ENCODE measurements at places on chromosomes 12 and 14.
A peak's percentile ranks its signal among the peaks of the same experiment; 100 is the strongest.

GRCh38 chr12:42916143-42916542, 326.6 kb upstream of the PRICKLE1 start:
- no peak for DNase-seq

GRCh38 chr12:120376934-120377572, 8.1 kb upstream of the MSI1 start:
- no peak for DNase-seq

DNA sequence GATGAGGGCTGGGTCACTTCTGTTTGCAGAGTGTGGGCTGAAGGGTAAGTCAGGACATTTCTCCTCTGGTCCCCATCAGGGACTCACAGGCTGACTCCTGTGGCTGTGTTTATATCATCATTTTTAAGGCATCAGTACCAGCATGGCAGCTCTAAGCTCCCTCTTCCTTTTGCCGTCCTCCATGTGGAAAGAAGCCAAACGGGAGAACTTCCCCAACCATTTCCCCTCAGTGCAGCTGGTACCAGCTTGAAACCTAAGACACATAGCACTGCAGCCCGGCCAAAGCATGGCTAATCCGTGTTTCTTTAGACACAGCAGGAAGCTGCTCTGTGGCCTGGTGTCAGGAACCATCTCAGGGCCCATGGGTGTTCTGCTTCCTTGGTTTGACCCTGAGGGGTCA, 31.9 kb upstream of the ATP2A2 start:
- DNase-seq = no peak

DNA sequence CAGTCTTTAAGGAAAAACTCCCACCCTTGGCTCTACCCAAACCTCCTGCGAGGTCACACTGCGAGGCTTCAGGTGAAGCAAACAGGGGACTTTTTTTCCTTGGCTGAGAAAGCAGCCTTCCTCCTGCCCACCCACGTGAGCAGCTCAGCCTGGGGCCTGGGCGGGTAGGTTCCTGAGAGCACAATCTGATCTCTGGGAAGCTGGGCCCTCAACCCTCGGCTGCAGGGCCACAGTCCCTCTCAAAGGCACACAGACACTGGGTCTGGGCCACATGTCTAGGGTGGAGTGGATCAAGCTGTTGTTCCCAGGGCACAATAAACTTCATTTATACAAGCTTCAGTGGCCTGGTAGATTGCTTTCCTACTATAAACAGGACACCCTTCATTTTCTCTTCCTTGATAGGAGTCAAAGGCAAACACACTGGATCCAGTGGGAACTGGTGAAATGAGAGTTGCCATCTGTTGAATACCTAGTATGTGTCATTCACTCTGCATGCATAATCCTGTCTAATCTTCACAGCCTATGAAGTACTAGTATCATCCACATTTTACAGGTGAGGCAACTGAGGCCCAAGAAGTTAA, 41.3 kb upstream of the PNMA1 start:
- no peak for DNase-seq

DNA sequence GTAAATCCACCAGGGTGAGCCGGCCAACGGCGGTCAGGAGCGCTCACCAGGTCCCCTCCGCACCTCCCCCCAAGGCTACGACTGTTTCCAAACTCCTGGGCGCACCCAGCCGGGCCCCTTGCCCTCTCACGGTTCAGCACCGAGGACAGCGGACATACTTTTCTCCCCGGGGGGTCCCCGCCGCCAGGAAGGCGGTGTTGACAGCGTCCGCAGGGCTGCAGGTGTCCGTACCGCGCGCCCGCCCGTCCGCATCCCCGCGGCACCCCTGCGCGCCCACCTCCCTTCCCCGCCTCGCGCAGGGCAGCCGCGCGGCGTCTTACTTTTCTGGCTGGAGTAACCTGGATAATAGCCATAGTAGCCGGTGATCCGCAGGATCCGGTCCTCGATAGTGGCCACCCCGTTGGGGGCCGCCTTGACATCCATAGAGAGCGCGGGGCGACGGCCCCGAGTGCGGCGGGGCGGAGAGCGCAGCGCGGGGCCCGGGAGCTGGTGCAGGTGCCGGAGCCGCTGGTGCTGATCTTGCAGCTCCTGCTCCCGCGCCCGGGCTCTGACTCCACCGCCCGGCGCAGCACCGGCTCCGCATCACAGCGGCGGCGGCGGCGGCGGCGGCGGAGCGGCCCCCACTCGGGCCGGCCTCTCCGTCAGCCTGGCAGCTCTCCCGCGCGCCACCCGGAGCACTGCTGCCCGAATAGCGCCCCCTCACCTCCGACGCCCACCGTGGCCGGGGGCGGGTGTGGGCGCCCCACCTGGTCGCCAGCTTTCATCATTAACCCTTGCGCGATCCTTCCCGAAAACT, at the start of gene SLC35F4:
TSS of gene SLC35F4 (minus strand) at position 690 of the 796 bp plus-strand sequence.
- peak; percentile 38 for DNase-seq

DNA sequence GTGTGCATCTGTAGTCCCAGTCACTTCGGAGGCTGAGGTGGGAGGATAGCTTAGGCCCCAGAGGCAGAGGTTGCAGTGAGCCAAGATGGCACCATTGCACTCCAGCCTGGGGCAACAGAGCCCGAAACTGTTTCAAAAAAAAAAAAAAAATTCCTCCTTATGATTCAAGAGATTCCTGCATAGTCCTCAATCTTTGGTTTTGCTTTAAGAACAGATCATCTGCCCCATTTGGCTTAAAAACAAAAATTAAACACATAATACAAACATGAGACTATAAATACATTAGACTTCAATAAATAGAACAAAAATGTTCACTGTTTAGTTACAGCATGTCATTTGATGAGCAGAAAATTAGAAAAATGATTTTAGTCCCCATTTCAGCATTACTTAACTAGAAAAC, 131.2 kb downstream of the PAWR start:
- DNase-seq = no peak

DNA sequence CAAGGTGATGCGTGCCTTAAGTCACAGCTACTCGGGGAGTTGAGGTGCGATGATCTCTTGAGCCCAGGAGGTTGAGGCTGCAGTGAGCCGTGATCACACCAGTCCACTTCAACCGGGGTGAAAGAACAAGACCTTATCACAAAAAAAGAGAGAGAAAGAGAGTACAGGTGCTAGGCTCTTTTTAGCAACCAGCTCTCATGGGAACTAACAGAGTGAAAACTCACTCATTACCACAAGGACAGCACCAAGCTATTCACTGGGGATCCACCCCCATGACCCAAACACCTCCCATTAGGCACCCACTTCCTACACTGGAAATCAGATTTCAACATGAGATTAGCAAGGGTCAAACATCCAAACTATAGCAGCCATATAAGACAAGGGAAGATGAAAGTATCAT, 164.2 kb downstream of the NDUFA12 start:
- no peak for DNase-seq

- peak; percentile 97 for DNase-seq
These were observed at the start of gene KDM5A for GRCh38 chr12:389142-390096. KDM5A (minus strand) TSS chr12:389320; CDS start chr12:389091, 229 bp downstream.

- DNase-seq = no peak
These were observed 45.2 kb downstream of the RDH12 start for GRCh38 chr14:67746927-67747326.

- no peak for DNase-seq
These were observed 2.9 kb downstream of the RFX4 start for GRCh38 chr12:106585521-106586277.

DNA sequence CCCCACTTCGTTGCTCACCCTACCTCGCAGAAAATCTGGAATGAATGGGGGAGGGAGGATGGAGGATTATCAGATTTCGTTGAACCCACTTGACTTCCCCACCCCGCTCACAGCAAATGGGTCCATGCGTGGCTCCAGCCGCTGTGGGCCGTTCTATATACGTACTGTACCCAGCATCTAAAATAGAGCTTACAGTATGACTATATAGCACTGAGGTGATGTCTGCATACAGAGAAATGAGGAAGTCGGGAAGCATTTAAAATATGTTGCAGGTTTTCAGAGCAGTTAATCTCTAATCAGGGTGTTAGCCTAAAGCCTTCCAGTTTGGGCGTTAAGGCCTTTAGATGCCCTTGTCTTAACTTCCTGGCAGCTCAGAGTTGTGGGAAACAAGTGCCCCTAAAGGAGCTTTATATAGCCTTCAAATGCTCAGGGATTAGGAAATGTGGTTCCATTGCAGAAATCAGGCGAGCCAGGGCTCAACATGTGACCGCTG, 1.4 kb downstream of the BICDL1 start:
- DNase-seq = no peak

- DNase-seq = peak; percentile 39
These were observed 341.9 kb downstream of the C12orf75 start for GRCh38 chr12:105672121-105672975.

DNA sequence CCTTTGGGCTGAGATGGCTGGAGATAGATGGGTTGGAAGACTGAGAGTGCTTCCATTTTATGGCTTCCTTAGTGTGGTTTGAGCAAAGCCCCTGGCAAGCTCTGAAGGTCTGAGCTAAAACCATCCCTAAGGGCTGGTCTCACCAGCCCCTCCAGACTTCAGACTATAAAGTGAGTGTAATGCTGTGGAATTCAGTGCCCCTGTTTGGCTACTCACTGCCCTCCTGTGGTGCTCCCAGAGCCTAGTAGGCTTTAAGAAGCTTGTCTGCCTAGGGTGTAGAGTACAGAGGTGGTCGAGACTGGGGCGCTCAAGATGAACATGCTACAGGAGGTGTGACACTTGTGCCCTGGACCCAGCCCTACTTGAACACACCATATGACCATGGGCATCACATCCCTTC, 246.7 kb upstream of the FKBP4 start:
- DNase-seq = peak; percentile 21

GRCh38 chr12:105204916-105205315, 31.1 kb downstream of the APPL2 start:
- DNase-seq = peak; percentile 75

GRCh38 chr14:90894241-90894640, 78.0 kb upstream of the TTC7B start:
- DNase-seq = no peak

- DNase-seq = no peak
These were observed 7.3 kb upstream of the MRPL42 start for GRCh38 chr12:93460003-93460402.

DNA sequence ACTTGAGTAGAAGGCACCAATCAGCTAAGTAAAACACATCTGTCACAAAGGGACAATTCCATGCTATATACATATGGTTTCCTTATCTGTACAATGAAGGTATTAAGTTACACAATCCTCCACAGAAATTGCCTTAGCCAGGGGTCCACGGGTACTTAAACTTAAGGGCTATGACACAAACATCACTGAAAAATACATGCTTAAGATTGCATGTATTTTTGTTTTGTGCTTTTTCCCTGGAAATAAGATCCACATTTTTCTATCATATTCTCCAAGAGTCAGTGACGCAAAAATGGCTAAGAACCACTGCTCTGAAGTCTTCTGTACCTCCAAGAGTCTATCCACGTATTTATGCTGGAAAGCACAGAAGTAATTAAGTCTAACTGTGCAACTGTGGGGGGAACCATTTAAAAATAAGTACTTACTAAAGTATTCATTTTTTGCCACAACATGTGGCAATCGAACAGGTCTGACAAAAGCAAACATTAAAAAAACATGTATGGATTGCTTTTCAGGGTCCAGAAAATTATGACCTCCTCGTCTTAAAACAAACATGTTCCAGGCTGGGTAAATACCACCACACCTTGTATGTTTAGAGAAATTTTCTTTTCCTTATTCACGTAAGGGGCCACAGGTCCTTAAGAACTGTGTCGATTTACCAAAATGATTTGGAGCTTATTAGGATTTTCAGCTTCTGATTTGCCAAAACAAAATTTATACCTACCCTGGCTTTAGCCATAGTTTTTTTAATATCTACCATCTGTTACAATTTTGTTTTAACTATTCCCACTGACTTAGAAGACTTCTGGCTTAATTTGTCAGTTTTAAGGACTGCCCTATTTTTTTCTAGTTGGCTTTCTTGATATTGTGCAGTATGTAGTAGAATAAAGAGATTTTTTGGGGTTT, 2.8 kb downstream of the SLC38A2 start:
- no peak for DNase-seq

- no peak for DNase-seq
These were observed 577.5 kb downstream of the RPL10L start for GRCh38 chr14:46074061-46074460.

DNA sequence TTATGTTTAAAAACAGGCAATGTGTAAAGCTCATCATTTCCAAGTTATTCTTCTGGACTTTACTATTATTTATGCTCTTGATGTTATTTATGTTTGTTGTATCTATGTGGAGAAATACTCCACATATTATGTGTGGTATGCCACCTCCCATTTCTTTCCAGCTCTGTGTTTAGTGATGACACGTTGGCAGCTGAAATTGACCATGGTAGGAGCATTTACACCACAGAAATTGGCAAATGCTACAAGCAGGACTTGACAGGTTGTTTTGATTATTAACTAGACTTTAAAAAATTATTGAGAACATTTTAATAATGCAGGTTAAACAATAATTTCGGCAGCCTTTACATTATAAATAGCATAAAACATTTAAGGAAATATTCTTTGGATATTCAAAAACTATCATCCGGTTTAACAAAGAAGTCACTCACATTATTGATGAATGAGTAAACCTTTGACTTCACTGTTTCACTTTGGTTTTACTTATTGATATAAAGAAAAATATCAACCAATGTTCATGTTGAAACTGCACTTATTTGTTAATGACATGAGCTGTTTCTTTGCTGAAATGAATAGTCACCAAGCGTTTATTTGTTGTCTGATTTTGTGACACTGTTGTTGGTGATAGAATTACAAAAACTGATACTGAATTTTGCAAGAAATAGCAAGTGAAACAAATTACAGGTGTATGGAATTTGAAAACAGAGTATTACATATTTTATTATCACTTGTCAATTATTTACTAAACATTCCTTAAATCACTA, 76.8 kb downstream of the HMGA2 start:
- no peak for DNase-seq

GRCh38 chr14:72715215-72715849, 178.6 kb downstream of the DPF3 start:
- DNase-seq = no peak

DNA sequence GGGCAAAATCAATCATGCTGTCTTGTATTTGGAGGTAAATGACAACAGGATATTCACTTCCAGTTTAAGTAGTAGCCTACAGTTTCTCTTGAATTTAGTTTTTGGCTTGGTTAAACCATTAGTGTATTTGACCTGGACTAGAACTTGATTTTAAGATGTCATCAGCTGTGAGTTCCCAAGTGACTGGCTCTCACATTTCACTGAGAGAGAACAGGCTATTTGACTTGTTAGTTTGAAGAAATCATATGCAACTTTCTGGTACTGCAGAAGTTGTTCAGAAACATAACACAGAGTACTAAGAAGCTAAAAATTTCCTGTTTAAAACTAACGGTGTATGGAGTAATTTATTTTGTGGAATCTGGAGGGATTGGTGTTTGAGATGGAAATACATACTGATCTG, 22.3 kb downstream of the MNAT1 start:
- peak; percentile 24 for DNase-seq

DNA sequence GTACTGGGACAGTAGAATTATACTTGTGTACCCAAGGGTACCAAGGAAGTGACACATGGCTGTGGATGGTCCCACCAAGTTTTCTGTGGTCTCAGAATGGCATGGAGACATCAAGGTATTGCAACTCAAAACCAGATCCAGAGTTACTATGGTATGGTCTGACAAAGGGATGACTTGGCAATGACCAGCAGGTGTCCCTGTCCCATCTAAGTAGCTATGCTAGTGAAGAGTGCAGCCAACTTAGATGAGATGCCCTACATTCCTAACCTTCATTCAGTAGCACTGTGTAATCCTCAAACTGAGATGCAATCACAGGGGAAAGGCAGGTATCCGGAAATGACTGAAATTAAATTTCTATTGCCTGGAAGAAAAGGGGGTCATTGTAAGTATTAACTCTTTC, 188.7 kb upstream of the TMEM260 start:
- DNase-seq = no peak

Measured in fibroblast of skin of right quadriceps (primary cell).